Sigmoid colon (tissue), 7 donors: ENCODE measurements at places on chromosomes 16 and 17.

DNA sequence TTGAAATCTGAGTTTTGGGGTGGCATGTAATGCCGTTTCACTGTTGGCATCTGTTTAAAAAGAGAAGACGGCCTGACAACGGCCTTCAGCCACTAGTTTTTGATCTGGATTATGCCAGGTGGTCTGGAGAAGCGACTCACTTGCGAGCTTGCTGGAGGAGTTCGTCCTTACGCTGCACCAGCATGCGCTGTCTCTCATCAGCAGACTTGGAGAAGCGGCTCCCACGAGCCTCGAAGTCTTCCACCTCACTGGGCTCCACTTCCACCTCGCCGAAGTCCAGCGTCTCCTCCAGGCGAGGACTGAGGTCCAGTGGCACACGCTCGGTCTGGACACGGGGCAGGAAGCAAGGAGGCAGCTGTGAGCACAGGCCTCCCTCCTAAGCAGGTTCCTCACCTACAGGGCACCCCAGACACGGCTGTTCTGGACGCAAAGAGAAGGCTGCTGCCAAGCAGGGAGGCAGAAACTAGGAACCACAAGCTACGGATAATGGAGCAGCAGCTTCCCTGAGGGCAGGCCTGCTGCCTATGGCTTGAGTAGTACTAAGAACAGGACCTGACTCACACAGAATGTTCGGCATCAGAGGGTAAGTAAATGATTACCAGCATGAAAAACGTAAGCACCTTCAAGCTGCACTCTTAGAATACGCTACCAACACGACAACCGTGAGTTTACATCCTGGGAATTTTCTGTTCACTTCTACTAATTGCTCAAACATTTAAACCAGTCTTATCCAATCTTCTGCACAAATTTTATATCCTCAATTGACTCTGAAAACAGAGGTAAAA is 61.4 kb downstream of the AMFR start:
- H3K27ac ChIP-seq, result no peak overlapping the region
- peaks cover 27% of the 10 kb centered on the region for H3K36me3 ChIP-seq
- no peaks in the 10 kb centered on the region for H3K27me3 ChIP-seq
- no peaks in the 10 kb centered on the region for H3K4me1 ChIP-seq

- no peaks in the 10 kb centered on the region for H3K27me3 ChIP-seq
- no peak overlapping the region for H3K27ac ChIP-seq
- H3K36me3 ChIP-seq, result no peaks in the 10 kb centered on the region
Observed at GRCh38 chr17:83068641-83069570, 10.5 kb upstream of the METRNL start.

- no peak overlapping the region for H3K27ac ChIP-seq
- no peak overlapping the region for H3K4me3 ChIP-seq
- no peaks in the 10 kb centered on the region for H3K36me3 ChIP-seq
- H3K27me3 ChIP-seq, result no peaks in the 10 kb centered on the region
- no peak for DNase-seq
- H3K4me1 ChIP-seq, result no peaks in the 10 kb centered on the region
Observed at GRCh38 chr16:82497139-82497538, 129.6 kb upstream of the CDH13 start.

GRCh38 chr16:57316390-57317017 is 32.0 kb upstream of the PLLP start:
- no peaks in the 10 kb centered on the region for H3K36me3 ChIP-seq
- peaks cover 13% of the 10 kb centered on the region for H3K4me1 ChIP-seq
- peak; percentile 85 for DNase-seq
- no peak overlapping the region for H3K4me3 ChIP-seq

DNA sequence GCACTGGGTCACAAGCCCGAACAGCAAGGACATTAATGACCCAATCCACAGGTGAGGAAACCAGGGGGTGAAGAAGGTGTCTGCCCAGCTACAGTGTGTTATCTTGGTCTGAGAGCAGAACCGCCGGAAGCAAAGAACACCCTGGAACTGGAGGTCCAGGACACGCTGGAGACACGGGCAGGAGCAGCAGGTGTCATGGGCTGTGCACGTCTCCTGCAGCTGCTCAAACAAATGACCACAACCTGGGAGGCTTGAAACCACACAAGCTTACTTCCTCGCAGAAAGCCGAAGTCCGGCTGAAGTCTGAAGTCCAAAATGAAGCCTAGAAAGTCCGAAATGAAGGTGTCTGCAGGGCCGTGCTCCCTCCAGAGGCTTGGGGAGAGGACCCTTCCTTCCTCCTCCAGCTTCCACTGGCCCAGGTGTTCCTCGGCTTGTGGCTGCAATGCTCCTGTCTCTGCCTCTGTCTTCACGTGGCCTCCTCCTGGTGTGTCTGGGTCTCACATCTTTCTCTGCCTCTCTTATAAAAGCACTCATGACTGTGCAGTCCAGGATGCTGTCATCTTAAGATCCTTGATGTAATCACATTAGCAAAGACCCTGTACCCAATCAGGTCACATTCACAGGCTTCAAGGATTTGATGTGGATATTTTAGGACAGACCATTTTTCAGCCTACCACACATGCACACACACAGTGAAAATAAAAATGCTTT is 351.2 kb downstream of the C16orf95 start:
- DNase-seq, result no peak
- H3K4me1 ChIP-seq, result no peaks in the 10 kb centered on the region
- H3K27me3 ChIP-seq, result peaks cover 12% of the 10 kb centered on the region
- H3K4me3 ChIP-seq, result no peak overlapping the region

DNA sequence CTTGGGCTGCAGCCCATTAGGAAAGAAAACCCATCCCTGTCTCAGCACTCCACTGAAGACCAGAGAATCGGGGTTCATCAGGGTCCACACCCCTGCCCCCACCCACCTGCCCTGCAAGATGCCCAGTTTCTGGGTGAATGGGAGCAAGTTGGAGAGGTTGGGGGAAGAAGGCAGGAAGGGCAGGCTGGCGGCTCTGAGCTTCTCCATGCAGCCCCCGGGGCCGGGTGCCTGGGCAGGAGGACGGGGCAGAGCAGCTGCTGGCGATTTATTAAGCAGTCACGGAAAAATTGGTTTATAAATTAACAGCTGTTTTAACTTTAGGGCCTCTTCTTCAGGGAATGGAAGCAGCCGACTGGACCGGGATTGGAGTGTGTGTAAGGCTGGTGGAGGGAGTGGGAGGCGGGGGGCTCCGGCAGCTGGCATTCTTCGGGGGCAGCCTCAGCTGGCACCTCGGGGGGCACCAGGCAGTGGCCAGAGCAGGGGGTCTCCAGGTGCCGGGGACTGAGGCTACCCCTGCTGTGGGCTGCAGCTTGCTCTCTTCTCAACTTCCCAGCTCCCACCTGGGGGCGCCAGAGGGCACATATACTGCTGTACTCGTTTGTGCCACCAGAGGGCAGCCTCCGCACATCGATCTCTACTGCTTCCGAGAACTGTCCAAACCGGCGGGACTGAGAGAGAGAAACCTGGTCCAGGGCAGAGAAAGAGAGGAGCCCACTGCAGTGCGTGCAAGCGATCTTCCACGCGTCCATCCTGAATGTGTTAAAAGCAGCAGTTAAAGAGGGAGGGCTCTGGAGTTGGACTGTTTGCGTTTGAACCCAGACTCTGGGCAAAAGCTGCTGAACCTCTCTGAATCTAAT is 5.0 kb upstream of the PPP1R1B start:
- H3K36me3 ChIP-seq, result no peaks in the 10 kb centered on the region
- DNase-seq, result peak; percentile 93
- H3K27ac ChIP-seq, result no peak overlapping the region
- no peak overlapping the region for H3K4me3 ChIP-seq
- no peaks in the 10 kb centered on the region for H3K4me1 ChIP-seq

DNA sequence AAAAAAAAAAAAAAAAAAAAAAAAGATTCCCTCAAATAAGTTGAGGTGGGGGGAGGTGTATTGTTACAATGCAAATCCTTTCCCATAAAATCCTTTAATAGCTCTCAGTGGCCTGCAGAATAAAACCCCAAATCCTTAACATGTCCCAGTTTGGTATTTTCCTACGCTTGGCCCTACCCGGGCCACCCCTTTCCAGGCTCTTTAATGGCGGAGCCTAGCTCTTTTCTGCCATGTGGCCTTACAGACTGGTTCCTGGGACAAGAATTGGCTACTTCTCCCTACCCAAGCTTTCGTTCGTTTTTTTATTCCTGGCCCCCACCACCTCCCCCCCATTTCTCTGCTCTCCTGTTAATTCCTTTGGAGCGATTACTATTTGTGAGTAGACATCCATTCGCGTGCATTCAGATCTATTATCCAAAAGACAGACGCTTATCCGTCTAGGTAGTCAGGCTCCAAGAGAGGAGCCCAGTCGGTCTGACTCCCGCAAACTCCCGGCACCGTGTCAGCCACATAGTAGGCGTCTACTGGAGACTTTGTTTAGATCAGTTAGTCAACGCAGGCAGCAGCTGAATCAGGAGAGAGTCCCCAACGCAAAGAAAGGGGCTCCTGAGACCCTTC is 813 bp upstream of the THAP11 start:
- peak overlapping the region; percentile 99 for H3K27ac ChIP-seq
- H3K4me1 ChIP-seq, result peaks cover 41% of the 10 kb centered on the region
- no peaks in the 10 kb centered on the region for H3K27me3 ChIP-seq
- no peak for DNase-seq
- no peaks in the 10 kb centered on the region for H3K36me3 ChIP-seq
